ENCODE measurements at places on chromosomes 13 and 19. TPM values are rescaled to one million over a fixed set of nuclear protein-coding genes. Genes with fewer than 3 reads are reported as not detected.

DNA sequence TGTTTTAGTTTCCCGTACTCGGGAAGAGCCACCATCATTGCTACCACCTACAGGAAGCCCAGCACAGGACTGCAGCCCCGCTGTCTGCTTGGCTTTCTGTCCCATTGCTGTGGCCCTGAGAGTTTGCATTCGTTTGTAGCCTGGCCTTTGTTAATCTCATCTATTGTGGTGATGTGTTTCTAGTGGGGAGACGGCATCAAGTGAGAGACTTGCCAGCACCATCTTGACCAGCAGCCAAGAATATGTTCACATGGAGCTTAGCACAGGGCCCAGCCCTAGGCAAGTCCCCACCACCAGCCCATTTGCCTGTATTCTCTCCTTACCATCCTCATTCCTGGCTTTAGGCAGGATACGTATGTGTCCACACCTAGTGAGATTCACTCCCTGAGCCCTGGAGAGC is 17.3 kb upstream of the OVOL3 start:
- no peak for DNase-seq

DNA sequence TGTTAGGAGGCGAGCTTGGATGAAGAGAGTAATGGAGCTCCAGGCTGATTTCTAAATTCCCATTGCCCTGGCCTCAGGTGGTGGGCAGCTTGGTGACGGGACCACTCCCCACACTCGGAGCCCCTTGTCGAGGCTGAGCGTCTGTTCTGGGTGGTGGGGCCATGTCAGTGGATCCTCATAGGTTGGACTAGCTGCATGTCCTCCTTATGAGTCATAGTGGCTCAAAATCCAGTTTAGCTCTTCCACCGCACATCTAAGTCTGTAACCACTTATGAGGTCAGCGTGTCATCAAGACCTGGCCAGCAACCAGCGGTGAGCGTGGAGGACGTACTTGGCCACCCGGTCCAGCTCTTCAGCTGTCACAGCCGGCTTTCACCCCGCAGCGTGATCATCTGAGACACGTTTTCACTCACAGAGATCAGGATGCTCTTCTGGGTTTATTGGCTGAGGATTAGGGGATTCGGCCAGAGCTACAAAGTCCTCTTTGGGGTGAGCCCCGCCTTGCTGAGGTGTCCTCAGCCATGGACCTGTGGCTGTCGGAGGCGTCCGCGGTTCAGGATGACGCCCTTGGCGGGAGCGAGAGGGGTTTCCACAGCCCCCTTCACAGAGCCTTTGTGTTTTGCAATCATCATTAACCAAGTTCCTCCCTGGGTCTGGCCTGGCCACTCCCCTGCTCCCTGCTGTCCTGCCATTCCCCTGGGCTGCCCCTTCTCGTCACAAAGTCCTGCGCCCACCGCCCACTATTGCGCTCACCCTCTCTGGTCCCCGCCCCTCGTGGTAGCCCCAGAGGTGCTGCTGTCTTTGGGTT is 41.9 kb downstream of the ADPRHL1 start:
- peak; percentile 85 for DNase-seq

Gene BRME1
- 7.9 TPM for total RNA-seq

Gene CNN1
- total RNA-seq: 9.3 TPM

- no peak for DNase-seq
Observed at GRCh38 chr13:111247552-111247951, 72.9 kb upstream of the TEX29 start.

GRCh38 chr13:29140277-29140676 is 320.1 kb downstream of the MTUS2 start:
- peak; percentile 32 for DNase-seq

Gene ATP7B
- 1.5 TPM for total RNA-seq

DNA sequence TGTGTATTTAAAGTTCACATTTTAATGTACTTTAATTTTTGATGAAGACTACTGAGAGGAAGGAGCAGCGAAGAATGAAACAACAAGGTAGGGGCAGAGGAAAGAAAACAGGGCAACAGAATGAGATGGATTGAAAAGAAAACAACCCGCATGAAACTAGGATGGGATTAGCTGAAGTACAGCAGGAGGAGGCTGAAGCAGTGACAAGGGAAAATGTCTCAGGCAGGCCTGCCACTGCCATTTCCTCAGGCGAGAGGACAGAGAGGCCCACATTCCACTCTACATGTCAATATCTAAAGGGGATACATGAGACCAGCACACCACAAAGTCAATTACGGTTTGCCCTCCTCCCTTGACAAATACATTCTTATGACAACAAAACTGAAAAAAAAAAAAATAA is 1703.2 kb downstream of the EFNB2 start:
- DNase-seq: no peak

GRCh38 chr13:73933795-73934194 is 200.4 kb downstream of the KLF12 start:
- no peak for DNase-seq

GRCh38 chr19:8306235-8307054 is 1.7 kb downstream of the CD320 start:
- no peak for DNase-seq

DNA sequence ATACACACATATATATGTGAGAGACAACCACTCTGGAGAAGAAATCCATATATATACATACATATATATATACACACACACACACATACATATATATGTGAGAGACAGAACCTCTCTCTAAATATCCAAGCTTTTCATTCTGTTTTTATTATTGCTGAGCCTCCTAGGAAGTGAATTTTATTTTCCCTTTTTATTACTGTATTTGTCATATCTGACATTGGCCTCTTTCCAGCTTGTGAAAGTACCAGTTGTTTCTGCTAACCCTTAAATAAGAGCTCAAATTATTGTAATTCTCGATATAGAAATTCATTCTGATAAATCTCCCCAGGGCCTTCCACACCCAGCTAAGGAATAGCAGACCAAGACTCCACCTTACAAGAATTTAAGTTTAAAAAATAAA is 81.0 kb downstream of the NUFIP1 start:
- DNase-seq: no peak

GRCh38 chr19:18603255-18603957 is 3.2 kb downstream of the CRLF1 start:
- DNase-seq: no peak

Gene PODNL1
- not detected for total RNA-seq

Gene ZNF880
- total RNA-seq: 24.1 TPM

Gene SPRED3
- 0.06 TPM for total RNA-seq

DNA sequence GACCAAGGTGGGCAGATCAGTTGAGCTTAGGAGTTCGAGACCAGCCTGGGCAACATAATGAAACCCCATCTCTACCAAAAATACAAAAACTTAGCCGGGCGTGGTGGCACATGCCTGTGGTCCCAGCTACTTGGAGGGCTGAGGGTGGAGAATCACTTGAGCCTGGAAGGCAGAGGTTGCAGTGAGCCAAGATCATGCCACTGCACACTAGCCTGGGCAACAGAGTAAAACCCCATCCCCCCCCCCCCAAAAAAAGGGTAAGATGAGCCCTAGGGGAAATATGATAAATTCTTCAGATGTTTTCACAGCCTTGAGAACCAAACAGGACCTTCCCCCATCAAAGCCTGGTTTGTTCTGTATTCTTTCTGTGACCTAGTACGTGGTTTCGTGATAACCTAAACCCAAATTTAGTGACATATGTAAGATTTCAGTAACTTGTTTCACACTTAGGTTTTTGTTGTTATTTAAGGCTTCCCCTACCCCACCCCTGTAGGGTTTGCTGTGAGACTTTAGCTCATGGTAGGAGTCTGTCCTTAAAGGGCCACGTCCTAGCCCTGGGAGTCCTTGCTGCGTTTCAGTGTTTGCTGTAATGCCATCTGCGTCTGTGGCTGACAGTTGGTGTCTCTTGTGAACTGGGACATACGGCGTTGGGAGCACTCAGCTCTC is 49.6 kb downstream of the MYO9B start:
- no peak for DNase-seq

DNA sequence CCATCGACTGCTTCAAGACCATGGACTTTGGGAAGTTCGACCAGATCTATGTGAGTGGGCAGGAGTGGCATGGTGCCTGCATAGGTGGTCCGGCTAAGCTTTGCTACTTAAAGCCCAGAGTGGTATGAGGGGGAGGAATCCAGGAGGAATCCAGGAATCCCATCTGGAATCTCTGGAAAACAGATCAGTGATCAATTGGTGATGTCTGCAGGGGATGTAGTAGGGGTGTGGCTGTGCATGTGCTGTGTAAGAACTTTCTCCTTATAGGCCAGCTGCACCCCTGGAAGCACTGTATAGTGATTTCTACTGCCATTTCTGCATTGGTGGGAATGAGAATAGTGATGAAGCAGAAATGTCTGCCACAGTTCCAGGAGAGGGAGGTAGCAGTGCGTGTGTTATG is 23.6 kb downstream of the PNPLA6 start:
- no peak for DNase-seq

Data from Daoy (cell line).